ENCODE measurements at places on chromosomes 2 and 18. TPM values are rescaled to one million over a fixed set of nuclear protein-coding genes. Genes with fewer than 3 reads are reported as not detected.

The ERFE gene
- 0.53 TPM for total RNA-seq

- no peak for DNase-seq
These were observed 19.0 kb downstream of the DGKD start for GRCh38 chr2:233373316-233373715.

- DNase-seq, result no peak
These were observed at the start of gene TMBIM1 for GRCh38 chr2:218292048-218293014. TMBIM1 (minus strand) TSS chr2:218292503; CDS start chr2:218282141, 10,362 bp downstream.

- DNase-seq, result no peak
These were observed 105.3 kb upstream of the TTN start for GRCh38 chr2:178912416-178913048.

GRCh38 chr2:67797801-67798540, 264.8 kb downstream of the C1D start:
- no peak for DNase-seq
